Transverse colon (tissue), 4 donors: ENCODE measurements at places on chromosomes 2 and 18.
A peak's percentile ranks its signal among the peaks of the same experiment; 100 is the strongest.

DNA sequence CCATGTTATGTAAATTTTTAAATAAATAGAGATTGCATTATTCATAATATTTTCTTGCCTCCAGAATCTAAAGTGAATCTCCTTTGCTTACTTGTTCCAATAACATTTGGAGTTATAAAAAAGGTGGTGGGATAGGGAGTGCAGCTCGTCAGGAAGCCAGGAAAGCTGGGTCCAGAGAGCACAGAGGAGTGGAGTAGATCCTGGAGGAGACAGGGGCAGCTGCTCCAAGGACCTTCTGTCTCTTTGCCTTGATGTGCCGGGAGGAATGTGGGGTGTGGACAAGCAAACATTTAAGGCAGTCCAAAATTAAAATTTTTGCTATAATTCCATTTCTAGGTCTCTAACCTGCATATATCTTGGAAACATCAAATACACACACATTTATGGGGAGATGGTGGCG is 29.3 kb downstream of the HAUS1 start:
- DNase-seq: no peak

- peak; percentile 40 for DNase-seq
Measured at GRCh38 chr2:54599326-54599710, 124.1 kb upstream of the EML6 start.

GRCh38 chr2:64932371-64933216 is 56.6 kb upstream of the SLC1A4 start:
- no peak for DNase-seq

DNA sequence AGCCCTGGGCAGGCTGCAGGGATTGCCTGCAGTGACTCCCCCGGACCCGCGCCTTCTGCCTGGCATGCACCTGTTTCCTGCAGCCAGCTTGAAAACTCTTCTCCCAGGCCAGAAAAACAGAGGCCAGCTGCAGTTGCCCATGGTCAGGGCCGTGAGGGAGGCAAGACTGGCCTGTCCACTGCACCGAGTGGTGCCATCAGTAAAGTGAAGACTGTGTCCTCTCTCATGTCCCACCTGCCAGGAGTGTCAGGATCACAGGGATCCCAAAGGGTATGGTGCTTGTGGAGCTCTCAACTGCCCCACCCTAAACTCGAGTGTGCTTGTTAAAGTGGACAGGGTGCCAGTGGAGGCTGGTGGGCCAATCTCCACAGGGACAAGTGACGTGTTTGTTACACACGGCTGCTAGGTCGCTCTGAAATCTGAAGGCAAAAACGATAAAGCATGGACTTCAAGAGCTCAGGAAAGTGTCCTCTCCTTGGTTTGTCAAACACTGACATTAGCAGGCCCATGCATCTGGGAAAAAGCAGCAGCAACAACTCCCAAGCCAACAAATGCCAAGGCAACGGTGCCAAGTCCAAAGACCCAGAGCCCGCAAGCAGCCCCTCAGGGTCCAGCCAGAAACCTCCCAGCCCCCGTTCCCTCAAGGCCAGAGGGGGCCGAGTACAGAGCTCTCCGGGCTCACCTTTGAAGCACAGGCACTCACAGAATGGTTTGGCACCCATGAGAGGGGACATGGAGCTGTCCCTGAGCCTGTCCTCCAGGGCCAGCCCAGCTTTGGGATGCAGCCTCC is 213.2 kb downstream of the HDAC4 start:
- DNase-seq: peak; percentile 3

- DNase-seq: no peak
Measured at GRCh38 chr18:46474487-46475389, 182.3 kb downstream of the LOXHD1 start.

- DNase-seq: no peak
Measured at GRCh38 chr18:50751490-50751889, 68.3 kb downstream of the MRO start.

DNA sequence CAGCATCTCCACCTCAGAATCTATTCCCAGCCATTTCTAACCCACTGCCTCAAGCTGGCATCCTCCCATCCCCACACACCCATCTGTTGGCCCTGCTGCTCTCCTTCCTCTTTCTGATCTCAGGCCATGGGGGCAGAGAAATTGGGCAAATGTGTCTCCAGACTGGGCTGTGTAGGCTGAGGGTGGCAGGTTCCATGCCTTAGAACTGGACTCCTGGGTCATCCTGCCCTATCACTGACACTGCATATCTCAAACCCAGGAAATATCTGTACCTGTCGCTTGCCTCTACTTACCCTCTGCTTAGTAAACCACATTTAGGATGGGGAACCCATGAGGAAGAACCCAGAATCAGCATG is 1.8 kb downstream of the WNT10A start:
- DNase-seq: no peak

DNA sequence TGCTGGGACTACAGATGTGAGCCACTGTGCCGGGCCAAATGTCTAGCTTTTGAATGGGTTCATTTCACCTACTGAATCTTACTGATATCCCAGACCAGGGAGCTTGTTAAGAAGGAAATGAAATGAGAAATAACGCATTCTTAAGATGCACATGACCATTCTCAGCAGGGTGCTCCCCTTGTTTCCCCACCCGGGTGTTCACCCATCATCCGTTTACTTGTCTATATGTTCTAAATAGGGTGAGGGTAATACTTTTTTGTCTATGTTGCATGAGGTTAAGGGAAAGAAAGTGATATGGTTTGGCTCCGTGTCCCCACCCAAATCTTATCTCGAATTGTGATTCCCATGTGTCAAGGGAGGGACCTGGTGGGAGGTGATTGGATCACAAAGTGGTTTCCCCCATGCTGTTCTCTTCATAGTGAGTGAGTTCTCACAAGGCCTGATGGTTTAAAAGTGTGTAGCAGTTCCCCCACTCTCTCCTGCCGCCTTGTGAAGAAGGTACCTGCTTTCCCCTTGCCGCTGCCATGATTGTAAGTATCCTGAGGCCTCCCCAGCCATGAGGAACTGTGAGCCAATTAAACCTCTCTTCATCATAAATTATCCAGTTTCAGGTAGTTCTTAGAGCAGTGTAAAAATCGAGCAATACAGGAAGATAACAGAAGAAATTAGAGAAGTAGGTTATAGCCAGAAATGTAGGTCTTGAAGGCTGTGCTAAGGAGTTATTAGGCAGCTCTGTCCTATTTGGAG is 129.1 kb downstream of the DDX1 start:
- no peak for DNase-seq

GRCh38 chr2:130302164-130302886 is 40.4 kb upstream of the IMP4 start:
- peak; percentile 28 for DNase-seq

- no peak for DNase-seq
Measured at GRCh38 chr2:215839309-215839708, 174.0 kb downstream of the MREG start.

GRCh38 chr18:22337306-22337705 is 80.4 kb downstream of the CTAGE1 start:
- DNase-seq: no peak

- DNase-seq: no peak
Measured at GRCh38 chr2:71336802-71337201, 5.2 kb downstream of the ZNF638 start.

DNA sequence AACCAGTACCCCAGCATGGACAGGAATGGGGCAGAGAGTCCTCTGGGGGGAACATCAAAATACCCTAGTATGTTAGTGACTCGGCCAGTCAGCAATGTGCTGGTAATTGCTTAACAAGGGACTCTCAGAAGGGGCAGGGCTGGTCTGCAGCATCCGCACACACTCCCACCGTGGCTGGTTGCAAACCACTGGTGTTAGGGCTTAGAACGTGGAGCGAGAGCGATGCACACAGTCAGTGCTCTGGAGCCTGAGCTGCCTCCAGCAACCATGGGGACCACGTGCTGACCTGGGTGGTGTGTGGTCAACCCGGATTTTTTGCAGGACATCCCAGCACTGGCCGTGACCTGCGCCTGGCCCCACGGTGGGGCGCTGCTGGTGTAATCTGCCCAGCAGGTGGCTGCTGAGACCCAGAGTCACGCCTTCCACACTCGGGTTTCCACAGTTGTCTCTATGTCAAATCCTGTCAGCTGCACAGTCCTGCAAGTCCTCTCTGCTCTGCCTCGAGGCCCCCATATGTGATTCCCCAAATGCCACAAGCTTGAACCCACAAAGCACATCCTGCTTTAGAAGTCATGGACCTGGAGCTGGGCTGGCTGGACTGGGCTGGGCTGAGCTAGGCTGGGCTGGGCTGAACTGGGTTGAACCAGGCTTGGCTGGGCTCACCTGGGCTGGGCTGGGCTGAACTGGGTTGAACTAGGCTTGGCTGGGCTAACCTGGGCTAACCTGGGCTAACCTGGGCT is 50.6 kb upstream of the GPC1 start:
- no peak for DNase-seq

DNA sequence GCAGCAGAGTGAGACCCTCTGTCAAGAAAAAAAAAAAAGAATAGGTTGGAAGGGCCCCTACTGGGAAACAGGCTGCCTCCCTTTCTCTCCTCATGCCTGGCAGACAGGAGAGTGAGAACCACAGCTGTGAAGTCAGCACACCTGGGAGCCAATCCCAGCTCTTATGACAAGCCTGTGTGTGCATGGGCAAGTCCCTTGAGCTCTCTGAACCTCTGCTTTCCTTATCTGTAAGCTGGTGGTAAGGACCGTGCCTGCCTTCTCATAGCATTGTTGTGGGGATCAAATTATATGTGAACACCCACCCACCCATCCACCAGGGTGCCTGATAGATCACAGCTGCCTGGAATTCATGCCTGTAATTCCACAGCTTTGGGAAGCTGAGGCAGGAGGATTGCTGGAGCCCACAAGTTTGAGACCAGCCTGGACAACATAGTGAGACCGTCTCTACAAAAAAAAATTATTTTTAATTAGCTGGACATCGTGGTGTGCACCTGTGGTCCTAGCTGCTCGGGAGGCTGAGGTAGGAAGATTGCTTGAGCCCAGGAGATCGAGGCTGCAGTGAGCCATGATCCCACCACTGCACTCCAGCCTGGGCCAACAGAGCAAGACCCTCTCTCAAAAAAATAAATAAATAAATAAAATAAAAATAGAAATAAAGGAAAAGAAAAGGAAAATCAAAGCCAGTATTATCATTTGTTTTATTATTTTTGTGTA is 66.9 kb upstream of the MCFD2 start:
- no peak for DNase-seq
